Activated gamma-delta T cell (primary cell): ENCODE measurements at places on chromosomes 11 and 22.

GRCh38 chr11:72042064-72042745 is 38.1 kb downstream of the NUMA1 start:
- no peak for DNase-seq

GRCh38 chr11:120179057-120179672 is 31.7 kb upstream of the OAF start:
- DNase-seq = no peak

DNA sequence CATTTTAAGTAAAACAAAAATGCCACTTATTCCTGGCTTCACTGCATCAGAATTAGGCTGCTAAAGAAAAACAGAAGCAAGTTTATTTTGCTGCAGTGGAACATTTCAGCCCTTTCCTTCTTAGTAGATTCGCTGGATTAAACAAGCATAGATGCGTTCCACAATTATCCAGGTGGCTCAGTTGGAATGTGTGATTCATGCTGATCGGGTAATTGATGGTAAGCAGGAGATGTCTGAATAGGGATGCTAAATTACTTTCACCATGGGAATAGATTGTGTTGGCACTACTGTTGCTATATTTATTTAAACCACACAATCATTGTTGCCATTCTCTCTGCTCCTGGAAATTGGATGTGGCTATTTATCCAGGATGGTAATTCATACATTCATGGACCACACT is 440.1 kb upstream of the DDI1 start:
- DNase-seq = no peak

DNA sequence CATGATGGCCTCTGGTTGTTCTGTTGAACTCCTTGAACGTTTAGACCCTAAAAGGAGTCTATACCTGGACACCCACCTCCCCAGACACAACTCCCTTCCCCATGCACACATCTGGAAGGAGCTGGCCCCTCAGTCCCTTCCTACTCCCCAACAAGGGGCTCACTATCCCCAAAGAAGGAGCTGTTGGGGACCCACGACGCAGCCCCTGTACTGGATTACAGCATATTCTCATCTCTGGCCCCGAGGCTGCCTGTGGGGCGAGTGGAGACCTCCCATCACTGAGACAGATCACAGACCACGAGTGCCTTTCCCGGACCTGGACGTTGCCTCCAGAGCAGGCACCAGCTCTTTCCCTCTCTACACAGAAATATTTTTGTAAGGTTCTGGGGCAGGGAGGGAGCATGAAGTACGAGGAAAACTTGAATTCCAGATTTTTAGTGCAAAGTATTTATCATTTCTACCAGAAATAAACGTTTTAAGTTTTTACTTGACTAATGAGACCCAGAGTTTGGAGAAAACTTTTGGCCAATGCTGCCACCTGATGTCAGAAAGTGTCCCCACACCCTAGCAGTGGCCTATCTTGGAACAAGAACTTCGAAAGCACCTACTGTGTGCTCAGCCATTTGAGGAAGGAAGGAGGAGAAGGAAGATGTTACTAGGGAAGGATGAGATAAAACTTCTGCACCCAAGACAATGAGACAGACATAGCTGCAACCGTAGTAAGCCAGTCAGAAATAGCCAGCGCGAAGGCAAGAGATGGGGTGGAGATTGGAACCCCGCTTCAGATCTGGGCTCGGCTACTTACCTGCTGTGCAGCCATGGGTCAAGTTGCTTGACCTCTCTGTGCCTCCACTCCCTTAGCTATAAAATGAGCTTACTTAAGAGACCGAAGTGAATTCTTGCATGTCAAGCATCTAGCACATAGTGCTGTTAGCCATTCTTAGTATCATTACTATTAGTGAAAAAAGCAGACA is 10.2 kb upstream of the POU2F3 start:
- no peak for DNase-seq

DNA sequence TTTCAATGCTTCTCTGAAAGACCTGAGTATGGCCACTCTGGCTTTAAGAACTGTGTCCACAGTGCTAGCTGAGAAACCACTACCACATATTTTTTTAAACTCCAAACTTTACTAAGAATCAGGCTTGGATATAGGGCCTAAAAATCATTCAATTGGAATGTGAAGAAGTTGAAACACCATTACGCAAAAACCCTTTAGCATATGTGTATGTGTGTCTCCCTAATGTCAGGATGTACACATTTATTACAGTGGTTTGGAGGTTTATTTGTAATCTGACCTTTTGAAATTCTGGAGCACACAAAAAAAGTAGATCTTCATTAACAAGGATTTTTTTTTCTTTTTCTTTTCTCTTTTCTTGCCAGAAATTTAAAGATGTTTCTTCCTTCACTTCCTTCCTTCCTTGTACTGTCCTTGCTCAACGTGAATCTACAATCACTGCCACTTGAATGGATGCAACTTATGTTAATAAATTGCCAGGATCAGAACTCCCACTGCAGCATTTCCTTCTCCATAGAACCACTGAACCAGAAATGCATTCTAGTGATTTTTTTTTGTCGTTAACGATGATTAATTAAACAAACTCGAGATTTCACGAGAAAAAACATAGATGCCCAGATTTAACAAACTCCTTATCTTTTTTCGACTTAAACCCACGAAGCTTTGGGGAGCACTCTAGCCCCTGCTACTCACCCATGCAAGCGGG is 3.1 kb upstream of the ADM start:
- DNase-seq = no peak

GRCh38 chr11:111829185-111829968 is 42.0 kb downstream of the ALG9 start:
- no peak for DNase-seq

DNA sequence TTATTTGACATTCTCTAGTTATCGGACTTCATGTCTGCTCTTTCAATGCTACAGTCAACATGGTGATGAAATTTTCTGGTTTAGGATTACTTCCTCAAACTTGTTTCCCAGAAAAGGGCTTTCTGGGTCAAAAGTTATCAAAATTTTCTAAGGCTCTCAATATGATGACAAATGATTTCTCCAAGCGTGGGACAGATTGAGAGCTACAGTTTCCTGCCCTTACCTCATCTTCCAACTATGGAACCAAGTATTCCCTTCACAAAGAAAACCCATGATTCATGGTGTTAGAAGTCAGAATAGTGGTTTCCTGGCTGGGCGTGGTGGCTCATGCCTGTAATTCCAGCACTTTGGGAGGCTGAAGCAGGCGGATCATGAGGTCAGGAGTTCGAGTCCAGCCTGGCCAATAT is 17.8 kb downstream of the MYO18B start:
- DNase-seq = no peak

- DNase-seq = no peak
Observed at GRCh38 chr22:26565181-26565580, 24.8 kb downstream of the TPST2 start.

DNA sequence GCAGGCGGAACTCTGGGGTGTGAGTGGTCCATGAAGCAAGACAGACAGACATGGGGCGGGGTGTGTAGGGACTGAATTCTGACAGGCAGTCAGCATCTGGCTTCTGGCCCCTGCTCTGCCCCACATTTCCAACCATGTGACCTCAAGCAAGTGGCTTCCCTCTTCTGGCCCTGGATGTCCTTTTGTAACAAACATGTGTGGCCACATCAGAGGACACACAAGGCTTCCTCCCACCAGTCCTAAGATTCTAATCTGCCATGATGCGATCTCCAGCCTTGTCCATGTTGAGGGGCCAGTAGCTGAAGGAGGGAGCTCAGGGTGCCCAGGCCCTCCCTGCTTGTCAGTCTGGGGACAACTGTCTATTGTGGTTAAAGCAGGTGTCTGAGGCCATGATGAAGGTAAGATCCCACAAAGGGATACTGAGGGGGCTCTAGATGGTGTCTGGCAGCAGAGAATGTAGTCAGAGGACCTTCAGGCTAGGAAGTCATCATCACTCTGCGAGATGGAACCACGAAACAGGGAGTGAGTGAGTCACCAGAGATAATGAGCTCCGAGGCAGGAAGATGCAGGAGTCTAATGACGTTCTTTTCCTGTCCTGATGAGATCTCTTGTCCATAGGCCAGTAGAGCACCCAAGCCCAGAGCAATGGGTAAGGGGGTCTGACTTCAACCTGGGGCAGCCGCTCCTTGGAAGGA is 27.4 kb downstream of the DRD2 start:
- no peak for DNase-seq

DNA sequence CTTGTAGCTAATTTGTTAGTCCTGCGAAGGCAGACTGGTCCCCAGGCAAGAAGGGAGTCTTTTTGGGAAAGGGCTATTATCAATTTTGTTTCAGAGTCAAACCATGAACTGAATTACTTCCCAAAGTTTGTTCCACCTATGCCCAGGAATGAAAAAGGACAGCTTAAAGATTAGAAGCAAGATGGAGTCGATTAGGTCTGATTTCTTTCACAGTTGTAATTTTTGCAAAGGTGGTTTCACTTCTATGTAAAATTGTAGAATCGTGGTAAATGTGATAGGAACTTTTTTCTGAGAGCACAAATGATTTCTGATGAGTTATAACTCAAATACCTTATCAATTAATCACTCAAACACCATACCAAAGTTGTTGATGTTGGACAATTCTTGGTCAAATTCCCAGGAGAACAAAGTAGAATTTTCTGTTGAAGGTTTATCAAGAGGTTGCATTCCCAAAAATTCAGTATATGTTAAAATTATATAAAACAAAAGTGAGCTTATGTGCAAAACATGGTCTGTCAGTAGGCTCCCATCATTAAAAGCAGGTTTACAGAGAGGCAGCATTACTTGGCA is 2.9 kb upstream of the CTSC start:
- DNase-seq = no peak

- DNase-seq = no peak
Observed at GRCh38 chr11:30758946-30759504, 172.9 kb upstream of the MPPED2 start.

DNA sequence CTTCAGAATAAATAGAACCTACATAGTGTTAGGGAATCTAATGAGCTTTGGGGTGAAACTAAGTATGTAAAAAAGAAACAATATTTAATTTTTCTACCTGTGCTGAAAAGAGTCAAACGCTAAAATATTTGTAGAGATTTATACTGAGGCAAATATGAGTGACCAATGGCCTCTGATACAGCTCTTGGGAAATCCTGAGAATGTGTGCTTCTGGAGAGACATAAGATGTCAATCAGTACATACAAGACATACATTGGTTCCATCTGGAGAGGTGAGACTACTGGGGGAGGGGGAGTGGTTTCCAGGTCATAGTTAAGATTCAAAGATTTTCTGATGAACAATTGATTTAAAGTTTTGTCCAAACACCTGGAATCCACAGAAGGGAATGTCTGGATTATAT is 970 bp downstream of the ASRGL1 start:
- no peak for DNase-seq
